ENCODE measurements at places on chromosomes 6 and 20.

GRCh38 chr20:45538209-45538799 lies 978 bp downstream of the WFDC6 start:
- DNase-seq = no peak

GRCh38 chr20:33843854-33844253 lies 32.7 kb downstream of the CHMP4B start:
- no peak for DNase-seq

DNA sequence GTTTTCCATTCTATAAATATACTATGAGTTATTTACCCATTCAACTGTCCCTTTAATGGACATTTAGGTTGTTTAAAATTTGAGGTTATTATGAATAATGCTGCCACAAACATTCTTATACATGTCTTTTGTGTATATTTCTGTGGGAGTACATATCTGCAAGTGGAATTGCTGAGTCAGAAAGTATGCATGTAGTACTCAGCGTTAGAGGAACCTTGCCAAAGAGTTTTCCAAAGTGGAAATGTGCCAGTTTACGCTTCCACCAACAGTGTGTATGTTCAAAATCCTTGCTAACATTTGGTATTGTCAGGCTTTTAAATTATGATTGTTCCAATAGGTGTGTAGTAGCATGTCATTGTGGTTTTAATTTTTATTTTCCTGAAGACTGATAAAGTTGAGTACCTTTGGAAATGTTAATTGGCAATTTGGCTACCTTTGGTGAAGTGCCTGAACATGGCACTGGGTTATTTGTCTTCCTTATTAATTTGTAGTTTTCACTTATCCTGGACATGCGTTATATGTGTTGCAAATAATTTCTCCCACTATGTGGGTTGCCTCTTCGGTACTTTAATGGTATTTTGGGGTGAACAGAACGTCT lies 341.2 kb downstream of the CD83 start:
- no peak for DNase-seq

DNA sequence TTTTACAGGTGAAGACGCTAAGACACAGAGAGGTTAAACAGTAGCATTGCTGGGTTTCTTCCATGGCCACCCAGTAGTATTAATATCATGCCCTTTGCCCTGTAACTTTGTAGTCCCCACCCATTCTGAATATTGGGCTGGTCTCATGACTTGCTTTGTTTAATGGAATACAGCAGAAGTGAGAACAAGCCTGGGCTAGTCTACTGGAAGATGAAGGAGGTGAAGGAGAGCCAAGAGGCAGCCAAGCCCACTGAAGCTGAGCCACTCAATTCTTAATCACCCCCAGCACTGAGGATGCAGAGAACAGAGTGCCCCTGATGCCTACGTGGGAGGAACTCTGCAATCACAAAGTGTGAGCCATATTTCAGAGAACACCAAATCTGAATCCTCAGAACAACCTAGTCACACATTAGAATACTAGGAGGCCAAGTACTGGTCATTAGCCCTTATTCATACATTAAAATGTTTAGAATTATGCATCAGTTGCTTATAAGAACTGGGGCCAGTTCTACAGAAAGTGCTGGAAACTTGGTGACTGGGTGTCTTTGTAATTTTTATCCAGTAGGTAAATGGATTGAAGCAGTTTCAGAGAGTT lies 270.1 kb upstream of the PRND start:
- no peak for DNase-seq

DNA sequence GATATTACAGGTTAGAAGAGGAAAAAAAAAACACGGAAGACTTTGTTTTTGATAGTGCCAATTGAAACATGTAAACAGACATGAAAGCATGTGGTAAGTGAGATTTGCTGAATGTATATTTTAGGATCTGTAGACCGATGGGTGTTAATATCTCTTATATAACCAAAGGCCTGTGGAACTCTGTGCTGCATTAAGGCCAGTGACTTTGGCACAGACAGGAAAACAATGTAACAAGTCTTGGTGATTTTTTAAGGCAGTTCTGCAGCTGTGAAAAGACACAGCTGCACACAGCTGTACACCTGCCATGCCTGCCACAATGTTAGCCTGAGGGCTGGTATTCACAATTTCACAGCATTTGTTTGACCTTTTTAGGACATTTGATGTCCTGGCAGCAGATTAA lies 6.1 kb downstream of the SOBP start:
- DNase-seq = no peak

All from brain pericyte (primary cell).